Panc1 (cell line): ENCODE measurements at places on chromosomes 2 and 18. TPM values are rescaled to one million over a fixed set of nuclear protein-coding genes. Genes with fewer than 3 reads are reported as not detected.

The GREB1L gene
- total RNA-seq, result 11.0 TPM

The ZAP70 gene
- 0.54 TPM for total RNA-seq

The PTPRN gene
- total RNA-seq, result not detected

The POLR1B gene
- 35.4 TPM for total RNA-seq

The COLEC12 gene
- 0.03 TPM for total RNA-seq

The MAP4K3 gene
- total RNA-seq, result 26.6 TPM

The PECR gene
- total RNA-seq, result 16.5 TPM

GRCh38 chr2:161136696-161137324 lies 23.4 kb upstream of the TANK start:
- DNase-seq, result no peak

DNA sequence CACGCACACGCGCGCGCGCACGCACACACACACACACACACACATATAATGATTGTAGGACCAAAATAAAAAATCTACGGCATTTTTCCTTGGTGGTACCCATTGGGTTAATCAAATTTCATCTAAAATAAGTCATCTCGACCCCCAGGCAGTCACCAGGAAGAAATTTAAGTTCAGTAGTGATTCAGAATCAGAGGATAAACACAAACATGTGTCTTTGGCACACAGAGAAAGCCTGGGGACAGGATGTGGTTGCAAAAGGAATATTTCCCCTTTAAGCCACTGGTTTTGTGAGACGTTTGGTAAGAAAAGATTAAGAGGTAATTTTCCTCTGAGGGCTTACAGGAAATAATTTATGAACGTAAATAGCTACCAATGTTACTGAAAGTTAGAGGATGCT lies 171.6 kb upstream of the PIEZO2 start:
- DNase-seq, result no peak

GRCh38 chr2:60553495-60554073 lies at the start of gene BCL11A:
BCL11A (minus strand) TSS chr2:60553654; CDS start chr2:60553270, 384 bp downstream.
- no peak for DNase-seq

DNA sequence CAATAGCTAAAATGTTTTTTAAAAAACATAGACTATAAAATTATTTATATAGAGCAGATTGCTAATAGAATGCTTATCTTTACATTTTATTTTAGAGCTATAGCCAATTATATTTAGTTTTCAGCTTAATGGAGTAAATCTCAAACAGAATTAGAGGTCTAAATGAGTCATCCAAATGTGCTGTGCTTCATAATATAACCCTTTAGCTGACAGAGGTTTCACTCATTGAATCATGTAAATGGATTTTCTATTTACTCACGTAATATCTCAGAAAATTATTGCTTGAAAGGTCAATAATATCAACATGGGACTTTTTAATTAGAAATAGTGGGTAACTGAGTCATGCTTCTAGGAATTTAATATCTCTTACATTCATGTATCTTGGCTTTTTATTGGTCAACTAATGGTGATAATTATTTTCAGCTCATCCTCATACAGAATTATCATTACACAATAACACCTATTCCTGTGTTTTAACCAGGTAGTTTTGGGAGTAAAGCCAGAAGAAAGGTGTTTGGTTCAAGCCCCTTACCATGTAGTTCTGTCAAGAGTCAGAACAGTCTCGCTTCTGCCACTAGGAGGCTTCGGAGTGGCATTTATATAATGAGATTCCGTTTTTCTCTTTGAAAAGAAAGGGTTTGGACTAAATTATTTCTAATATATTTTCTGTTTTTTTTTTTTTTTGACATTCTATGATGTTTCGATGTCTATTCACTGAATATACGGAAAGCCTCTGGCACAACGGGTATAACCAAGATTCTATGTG lies 217.6 kb downstream of the CDH7 start:
- no peak for DNase-seq

DNA sequence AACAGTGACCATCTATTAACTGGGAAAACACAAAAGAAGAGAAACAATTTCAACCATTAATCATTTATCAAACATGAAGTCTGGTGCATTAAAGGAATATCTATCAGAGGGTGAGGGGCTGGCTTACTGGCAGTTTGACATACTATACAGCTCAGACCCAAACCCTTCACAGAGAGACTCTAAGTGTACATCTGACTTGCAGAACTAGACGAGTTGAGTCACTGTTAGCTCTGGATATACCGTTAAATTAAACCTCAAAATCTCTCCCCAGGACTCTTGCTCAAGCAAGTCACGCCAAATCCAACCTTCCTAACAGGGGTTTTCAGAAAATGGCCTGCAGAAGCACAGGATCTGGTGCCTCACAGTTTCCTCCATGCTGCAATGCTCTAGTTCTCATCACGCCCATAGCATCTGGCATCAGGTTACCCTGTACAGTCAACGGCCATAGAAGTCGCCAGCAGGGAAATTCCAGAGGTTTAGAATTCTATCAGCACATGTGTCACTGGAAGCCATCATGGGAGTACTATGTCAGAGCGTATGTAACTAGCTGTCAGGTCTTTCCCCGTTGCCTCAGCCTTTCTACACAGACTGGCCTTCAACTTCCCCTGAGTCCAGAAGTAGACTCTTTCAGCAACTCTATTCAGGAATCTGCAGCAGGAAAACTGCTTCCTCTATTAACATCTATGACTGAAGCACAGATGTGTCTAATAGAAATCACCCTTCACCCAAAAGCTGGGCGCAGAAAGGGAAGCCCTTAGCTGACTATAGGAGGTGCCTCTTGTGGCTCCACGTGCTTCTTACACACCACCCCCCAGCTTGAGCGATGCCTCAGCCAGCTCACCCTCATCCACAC lies 9.3 kb downstream of the TGOLN2 start:
- no peak for DNase-seq

GRCh38 chr2:17540093-17540812 lies at the start of gene VSNL1:
VSNL1 (plus strand) TSS chr2:17540696; CDS start chr2:17592075, 51,379 bp downstream.
- no peak for DNase-seq

DNA sequence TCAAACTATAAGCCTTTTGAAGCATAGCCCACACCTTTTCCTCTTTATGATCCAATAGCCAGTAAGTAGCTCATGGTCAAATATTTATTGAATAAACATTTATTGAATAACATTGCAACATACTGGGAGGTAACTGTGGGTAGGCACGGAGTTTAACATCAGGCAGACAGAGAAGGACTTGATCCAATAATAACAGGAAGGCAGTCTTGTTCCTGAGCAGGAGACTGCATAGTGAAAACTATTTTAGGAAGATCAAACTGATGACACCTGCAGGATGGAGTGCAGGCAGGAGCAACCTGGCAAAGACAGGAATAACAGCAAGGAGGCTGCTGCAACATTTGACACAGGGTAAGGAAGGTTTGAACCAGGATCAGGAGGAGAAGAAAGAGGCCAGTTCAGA lies 3.1 kb upstream of the DCTN1 start:
- no peak for DNase-seq

DNA sequence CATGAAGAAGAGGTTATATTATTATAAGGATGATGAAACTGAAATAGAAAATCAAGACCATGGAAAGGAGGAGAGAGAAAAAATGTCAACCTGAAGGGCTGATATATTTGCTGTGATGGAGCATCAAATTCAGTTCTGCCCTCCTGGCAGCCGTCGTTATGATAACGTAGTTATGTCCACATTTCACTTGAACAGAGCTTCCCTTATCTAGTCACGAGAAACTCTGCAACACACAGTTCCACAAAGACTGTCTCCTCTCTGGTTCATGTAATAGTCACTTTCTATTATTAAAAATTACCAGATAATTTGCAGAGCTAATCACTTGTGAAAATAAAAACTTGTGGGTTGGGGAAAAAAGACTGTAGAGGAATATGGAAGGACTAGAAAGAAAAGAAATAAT lies 19.5 kb upstream of the RBMS1 start:
- no peak for DNase-seq

GRCh38 chr2:190765386-190766173 lies 115.0 kb upstream of the GLS start:
- no peak for DNase-seq

DNA sequence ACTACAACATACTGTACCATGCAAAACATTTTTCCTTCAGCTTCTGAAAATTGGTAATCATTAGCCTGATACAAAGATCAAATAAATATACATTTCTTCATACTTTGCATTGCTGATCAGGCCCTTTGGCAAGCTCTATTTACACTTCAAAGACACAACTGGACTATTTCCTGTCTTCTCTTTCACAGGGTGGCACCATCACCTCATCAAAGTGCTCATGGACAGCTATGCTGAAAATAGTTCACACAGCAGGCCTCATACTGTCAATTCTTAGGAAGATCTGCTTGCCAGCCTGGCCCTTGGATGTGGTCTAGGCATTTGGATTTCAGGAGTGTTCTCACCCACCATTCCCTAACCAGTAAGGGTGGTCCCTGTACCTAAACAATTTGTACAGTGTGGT lies 33.9 kb downstream of the FBXO15 start:
- DNase-seq, result no peak

- DNase-seq, result no peak
Observed at GRCh38 chr18:51030537-51031258, 685 bp downstream of the SMAD4 start.

DNA sequence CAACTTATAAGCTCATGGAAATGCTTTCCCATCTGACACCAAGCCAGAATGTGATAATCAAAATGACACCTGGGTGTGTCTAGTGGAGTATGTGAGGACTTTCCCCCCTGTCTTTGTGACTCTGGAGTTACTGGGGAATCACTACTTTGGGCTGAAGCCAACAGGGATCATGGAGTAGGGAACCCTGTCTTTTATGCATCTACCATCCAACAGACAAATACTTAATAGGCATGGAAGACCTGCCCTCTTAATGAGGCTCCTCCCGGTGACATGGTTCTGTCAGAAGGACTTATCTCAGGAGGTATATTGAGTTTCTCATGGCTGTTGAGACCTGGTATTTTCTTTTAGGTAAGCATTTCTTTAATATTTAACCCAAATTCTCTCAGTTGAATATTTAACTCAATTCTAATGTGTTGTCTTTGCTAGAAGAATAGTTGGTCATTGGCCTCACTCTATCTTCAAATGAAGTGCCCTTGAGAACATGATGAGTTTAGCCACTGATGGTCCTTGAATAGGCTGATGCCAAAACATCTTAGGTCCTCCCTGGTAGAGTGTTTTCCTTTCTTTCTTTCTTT lies 42.1 kb downstream of the TGIF1 start:
- DNase-seq, result no peak

DNA sequence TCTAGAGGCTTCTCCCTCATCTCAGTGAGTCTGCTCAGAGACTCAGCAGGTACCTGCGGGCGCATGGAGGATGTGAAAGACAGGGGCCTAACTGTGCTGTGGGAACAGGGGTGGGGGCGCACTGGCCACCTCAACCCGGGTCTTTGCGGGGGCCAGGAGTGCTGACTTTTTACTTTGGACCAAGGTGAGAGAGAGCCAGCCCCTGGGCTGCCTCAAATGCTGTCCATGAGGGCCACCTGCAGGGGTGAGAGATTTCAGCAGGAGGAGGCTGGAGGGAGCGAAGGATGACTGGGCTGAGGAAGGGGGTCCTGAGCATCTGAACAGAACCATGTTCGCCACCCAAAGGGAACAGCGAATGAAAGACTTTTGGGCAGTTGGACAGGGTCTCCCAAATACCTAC lies 129.4 kb downstream of the TNS1 start:
- no peak for DNase-seq

DNA sequence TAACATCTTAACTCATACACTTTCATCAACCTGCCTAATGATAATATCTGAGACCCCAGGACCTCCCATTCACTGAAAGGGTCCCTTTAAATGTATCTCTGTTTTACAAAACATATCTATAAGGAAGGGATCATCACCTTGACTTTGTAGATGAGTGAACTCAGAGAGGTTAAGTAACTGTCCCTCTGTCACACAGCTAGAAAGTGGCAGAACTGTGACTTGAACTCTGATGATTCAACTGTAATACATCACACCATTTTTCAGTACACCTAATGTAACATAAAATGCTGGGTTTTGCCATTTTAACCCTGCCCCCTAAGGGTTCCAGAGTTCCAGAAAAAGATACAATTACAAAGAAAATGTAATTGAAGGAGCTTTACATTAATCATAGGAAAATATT lies 234.6 kb downstream of the ZEB2 start:
- no peak for DNase-seq

- no peak for DNase-seq
Observed at GRCh38 chr2:219681694-219682300, 54.4 kb downstream of the SLC4A3 start.

- no peak for DNase-seq
Observed at GRCh38 chr2:128329607-128330006, 10.9 kb upstream of the HS6ST1 start.

DNA sequence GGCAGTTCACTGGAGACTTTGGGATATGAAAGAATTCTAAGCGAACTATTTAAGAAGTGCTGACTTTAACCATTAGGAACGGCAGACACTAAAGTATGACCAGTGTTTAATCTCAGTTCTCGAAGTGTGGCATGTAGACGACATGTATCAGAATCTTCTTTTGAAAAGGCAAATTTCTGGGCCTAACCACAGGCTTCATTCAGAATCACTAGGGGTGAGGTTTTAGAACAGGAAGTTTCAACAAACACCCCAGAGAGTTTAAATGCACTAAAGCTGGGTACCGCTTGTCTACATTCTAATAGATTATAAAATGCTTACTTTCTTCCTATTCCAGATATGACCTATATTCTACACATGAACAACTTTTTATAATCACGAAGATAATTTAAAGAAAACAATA lies 180.3 kb downstream of the ANKRD44 start:
- DNase-seq, result no peak

- no peak for DNase-seq
Observed at GRCh38 chr2:217231212-217231611, 371.3 kb upstream of the TNP1 start.

DNA sequence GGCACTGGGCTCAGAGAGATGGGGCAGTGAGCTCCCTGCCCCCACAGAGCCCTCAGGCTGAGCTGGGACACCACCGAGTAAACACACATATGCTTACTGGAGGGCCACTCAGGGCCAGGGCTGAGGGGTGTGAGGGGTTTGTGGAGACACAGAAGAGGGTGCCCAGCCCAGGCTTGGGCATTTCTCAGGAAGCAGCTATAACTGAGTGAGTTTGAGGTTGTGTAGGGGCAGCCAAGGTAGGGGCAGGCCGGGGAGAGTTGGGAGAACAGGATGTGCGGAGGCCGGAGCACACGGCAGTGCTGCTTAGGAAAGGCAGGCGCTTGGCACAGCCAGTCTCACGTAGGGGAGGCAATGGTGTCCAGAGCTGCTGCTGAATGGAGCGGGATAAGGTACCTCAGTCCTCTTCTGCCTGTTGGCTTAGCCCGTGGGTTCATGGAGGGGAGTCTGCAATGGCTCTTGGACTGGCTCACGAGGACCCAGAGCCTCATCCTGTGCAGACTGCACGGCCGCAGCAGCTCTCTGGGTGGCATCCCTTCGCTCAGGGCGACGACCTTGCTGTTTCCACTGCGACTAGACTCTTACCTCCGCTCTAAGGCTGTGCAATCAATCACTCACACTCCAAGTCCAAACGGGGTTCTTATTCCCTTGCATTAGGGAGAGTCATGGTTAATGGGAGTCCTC lies 466.1 kb upstream of the HS6ST1 start:
- no peak for DNase-seq
